ENCODE measurements at places on chromosomes 6 and 20.

DNA sequence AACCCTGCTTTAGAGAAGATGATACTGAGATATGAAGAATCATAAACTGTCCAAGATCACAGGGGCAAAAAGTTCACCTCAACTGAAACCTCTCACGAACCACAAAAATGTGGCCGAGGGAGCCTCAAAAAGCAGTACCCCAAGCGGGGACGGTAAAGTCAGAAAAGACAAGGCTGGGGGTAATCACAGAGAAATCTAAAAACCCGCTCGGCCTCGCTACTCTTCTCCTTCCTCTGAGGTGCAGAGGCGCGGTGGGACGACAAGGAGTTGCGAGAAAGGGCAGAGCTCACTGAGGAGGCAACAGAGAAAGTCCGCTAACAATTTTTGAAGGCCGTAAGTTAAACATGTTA lies 356 bp upstream of the IRAK1BP1 start:
- DNase-seq: no peak

- no peak for DNase-seq
These were observed 38.8 kb downstream of the SLC22A1 start for GRCh38 chr6:160160450-160160849.

GRCh38 chr6:11538052-11538818 lies 686 bp downstream of the TMEM170B start:
- no peak for DNase-seq

DNA sequence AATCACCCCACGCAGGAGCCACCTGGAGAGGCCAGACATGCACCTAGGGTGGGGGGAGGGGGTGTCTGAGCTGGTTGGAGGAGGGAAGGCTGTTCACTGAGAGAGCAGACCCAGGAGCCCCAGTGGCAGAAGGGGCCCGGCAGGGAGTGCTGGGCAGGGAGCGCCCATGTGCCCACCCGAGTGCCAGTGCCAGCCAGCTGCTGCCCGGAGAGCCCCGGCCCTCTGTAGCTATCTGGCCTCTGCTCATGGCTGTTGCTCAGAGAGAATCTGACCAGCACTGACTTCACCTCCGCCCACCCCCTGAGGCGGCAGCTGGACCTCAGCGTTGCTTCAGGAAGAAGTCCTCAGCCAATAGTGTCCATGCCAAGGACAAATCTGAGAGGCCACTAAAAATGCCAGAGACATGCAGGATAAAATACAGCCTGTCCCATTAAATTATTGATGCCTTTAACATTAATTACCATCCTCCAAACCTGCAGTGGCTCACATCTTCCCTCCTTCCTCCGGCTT lies 22.8 kb downstream of the SLC17A9 start:
- DNase-seq: no peak

DNA sequence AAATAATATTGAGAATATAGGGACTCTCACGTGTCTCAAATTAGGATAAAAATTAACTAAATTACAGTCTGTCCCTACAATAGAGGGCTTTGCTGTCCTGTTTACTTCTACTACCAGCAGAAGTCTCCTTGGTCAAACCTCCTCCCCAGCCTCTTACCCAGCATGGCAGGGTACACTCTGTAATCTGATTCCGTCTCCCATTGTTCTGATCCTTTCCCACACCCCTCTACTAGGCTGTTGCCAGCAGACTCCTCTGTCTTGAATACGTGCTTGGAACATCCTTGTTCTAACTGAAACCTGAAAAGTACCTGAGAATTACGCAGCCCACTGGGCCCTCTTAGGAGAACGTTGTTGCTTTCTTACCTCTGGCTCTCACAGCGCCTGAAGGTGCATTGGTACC lies 112.2 kb upstream of the PREP start:
- no peak for DNase-seq

DNA sequence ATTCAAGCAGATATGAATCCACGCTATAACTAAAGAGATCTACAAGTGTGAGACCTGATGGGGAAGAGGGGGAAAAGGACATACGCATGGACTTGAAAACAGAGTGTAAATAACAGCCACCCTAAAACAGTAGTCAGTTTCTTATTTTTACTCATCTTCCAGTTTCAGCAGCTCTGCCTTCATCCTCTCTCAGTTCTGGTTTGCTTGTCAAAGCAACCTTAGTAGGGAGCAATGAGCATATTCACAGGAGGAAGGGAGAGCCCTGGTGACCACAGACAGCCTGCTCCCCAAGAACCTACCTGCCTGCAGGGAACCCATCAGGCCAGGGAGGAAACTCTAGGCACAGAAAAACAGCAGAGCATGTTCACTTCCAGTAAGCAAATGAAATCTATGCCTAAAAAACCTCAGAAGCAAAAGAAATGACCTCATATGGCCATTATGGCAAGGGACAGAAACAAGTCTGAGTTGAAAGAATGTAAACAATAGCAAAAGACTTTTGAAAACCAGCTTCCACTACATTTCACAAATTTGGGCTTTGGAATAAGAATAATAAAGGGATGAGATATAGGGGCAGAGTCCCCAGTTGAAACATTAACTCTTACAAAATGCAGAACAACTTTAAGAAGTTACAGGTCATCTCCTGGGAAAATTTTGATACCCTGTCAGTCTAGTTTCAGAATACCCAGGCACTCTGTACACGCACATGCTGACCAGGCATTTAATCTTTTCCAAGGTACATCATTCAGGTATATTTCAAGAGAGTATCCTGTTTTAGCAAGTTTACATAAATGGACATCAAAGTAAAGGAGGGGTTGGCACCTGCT lies 120.8 kb upstream of the BCLAF1 start:
- DNase-seq: no peak

All from GF-D8 (cell line).